ENCODE measurements at places on chromosomes 2 and 18.

DNA sequence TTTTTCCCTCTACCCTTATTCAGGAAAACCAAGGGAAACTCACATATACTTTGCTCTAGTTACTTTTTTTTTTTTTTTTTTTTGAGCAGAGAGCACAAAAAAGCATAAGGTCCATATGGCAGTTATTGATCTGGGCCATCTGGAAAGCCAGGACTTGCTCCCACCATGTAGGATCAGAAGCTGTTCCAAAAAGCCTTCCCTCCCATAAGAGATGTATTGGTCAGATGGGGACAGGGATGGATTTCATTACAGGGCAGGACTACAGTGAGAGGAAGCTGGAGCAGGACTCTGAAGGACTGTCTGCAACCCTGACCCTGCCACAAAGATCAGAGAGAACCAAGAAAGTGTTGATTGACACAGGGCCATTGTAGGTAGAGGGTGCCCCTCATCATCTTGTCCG, 57.3 kb downstream of the NRP2 start:
- DNase-seq, result no peak

DNA sequence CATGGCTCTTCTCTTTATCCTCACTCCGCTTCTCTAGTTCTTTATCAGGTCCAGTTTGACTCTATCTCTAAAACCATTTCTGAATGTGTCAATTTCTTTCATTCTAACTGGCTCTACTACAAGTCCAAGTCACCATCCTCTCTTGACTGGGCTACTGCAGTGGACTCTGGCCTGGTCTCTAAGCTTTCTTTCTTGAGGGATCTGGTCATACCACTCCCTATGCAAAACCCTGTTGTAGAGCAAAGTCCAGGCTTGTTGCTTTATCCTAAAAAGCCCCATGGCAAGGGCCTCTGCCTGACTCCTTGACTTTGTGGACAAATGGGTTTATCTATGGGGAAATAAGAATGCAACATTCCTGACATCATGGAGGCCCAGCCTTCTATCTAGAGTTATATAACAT, 87.1 kb downstream of the BCL2L11 start:
- DNase-seq, result no peak

- DNase-seq, result no peak
These were observed 9.8 kb downstream of the LGALSL start for GRCh38 chr2:64463781-64464180.

GRCh38 chr2:128639120-128639477, 320.4 kb upstream of the HS6ST1 start:
- DNase-seq, result no peak

GRCh38 chr2:233936089-233936488, 18.9 kb downstream of the TRPM8 start:
- DNase-seq, result no peak

GRCh38 chr2:155273323-155273722, 574.8 kb downstream of the KCNJ3 start:
- no peak for DNase-seq

GRCh38 chr2:127121353-127121752, 14.4 kb upstream of the BIN1 start:
- DNase-seq, result no peak

GRCh38 chr2:49174750-49175149, 20.4 kb upstream of the FSHR start:
- DNase-seq, result no peak

Data from CD4-positive, alpha-beta T cell (primary cell).